ENCODE measurements at places on chromosomes 2 and 18.

DNA sequence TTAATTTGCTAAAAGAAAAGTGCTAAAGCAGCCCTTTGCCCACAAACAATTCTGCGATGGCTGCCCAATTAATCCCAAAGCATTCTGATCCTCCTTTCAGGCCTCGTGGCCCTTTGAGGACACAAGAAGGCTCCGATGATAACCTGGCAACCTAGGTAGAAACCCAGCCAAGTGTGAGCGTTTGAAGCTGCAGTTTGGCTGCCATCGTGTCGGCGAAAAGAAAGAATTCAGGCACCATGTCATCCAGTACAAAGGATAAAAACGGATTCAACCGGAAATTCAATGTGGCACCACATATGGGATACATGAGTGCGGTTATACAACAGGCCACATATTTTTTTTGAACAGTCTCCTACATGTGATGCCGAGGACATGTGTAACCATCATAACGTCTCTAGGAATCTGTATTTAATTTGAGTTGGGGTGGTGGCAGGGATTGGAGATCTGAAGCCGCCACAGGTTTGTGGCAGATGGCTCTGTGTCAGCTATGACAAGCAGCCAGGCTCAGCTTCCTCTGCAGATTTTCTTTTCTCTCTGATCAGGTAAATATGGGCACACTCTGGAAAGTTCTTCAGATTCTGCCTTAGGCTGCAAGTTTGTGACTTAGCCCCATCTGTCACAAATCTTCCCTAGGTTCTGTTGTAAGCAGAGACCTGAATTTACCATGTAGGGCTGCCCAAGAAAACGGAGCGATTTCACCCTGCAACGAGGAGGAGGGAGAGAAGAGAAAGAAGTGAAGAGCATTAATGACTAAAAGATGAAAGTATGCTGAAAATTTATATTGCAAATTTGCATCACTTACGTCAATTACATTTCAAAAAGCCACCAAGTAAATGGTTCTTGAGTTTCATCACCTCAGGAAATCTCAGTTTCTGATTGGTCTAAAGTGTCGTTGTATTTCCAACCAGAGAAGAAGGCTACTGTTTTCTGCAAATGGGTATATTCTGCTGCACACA, 573.2 kb downstream of the ZEB2 start:
- no peak for DNase-seq

- no peak for DNase-seq
Observed at GRCh38 chr2:165544897-165545296, 75.4 kb downstream of the CSRNP3 start.

DNA sequence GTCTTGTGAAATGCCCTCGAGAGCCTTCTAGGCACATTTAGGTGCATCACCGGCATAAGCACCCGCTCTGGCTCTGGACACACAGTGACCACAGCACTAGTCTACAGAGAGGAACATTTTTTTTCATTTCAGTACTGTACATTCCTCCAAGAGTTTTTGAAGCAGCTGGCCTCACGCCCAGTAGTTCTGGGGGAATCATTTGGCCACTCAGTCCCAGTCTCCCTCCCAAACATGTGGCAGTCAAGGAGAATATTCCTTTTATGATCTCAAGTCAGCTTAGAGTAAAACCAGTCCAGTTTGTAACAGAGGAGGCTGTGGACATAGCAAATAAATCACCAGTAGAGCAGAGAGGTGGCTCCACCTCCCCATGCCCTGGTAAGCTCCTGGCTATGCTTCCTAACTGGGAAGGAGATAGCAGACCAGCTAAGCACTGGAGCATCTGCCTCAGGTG, 48.1 kb downstream of the KCNE4 start:
- DNase-seq: no peak

DNA sequence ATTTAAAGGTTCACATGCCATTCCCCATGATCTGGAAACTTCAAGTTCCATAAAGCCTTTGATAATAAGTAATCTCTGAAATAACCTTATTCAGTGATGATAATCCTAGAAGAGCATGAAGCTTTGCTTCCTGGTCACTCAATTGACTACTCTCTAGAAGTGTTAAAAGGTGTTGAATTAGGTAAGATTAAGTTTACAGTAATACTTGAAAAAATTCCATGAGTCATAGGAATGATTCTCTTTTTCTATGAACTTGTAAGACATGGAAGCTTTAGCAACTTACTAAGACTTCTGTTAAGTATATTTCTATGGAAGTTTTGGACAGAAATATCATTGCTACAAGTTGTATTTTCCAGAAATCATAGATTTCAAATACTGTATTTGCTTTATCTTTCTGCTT, 100.6 kb downstream of the MYO1B start:
- DNase-seq: no peak

- DNase-seq: no peak
Observed at GRCh38 chr2:1718339-1719220, 25.7 kb downstream of the PXDN start.

- no peak for DNase-seq
Observed at GRCh38 chr2:52264488-52264887, 1232.6 kb upstream of the NRXN1 start.

DNA sequence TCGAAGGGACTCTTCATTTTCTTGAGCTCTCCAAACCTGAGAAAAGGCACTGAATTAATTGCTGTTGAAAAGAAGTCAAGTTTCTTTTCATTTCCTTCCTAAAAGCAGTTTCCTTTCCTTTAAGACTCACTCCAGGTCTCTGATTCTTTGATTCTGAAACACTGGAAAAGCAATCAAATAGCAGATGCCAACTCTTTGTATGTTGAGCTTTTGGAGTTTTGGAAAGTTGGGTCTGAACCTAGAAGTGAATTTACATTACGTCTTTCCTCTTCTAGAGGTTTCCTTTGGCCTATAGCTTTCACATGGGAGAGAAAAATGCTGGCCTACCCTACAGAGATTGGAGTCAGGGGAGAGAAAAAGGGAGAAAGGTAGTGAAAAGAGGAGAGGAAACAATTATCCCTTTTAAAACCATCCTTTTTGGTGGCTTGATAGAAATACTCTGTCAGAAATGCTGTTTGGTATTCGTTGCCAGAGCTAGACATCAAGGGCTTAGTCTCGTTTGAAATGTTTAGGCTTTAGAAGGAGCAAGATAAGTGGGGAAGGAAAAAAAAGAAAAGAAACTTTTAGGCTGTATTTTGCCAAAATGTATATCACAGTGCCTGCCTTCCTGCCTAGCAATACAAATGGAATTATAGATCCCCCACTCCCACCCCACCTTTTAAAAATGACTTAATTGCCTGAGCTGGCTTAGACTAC, 187.7 kb downstream of the PRPF40A start:
- DNase-seq: no peak

DNA sequence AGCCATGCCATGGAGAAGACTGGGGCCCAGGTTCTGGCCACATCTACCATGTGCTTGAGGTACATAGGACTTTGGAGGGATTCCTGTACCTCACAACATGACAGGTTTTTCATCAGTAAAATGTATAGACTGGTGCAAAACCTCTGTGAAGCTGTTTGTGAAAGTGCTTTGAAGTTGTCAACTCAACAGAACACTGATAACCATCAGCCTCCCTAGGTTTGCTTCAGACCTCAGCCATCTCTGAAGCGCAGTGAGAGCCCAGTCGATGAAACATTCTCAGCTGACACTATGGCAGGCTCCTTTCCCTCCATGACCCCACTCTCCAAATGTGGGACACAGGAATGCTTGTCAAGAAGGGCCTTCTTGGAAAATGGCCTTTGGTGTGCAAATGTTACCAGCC, 38.6 kb downstream of the STK25 start:
- DNase-seq: no peak

DNA sequence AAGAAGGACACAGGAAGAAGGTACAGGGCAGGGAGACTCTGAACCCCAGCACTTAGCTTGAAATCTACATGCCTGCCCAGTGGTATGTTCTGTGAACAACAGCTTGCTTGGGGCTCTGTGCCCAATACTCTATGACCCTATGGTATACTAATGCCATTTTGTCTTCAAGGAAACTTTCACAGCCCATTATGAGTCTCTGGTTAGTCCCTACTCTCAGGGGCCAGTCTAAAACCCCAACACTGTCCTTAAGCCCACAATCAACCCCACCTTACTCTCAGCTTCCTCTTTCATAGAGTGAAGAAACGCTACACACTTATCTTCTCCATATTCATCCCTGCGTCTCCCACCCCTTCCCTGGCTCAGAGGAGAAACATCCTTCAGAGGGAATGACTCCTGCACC, 16.0 kb downstream of the NEB start:
- no peak for DNase-seq

DNA sequence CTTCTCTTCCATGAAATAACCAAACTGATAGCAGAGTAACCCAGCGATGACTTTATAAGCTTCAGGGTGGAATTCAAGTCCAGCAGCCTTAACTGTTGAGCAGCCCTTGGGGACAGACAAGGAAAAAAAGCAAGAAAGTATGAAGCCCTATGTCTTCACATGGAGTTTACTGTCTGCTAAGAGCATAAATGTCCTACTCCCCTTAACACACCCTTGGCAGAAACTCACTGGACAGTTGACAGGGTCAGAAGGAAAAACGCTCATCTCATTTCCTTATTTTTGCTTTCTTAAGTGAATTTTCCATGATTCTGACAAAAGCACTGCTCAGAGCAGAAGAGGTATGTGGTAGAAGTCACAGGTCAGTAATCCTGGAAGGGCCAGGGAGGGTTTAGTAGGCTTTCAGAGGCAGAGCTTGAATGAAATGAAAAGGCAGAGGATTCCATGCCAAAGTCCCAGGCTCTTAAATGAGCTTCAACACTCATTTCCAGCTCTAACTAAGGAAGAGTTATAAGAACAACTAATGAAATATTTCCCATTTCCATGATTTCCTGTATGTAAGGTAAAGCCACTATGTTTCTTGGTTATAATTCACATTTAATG, 683.3 kb upstream of the KLHL29 start:
- DNase-seq: no peak

- no peak for DNase-seq
Observed at GRCh38 chr2:233833345-233833744, 21.0 kb downstream of the HJURP start.

- DNase-seq: no peak
Observed at GRCh38 chr2:9030841-9031240, 27.4 kb upstream of the MBOAT2 start.

DNA sequence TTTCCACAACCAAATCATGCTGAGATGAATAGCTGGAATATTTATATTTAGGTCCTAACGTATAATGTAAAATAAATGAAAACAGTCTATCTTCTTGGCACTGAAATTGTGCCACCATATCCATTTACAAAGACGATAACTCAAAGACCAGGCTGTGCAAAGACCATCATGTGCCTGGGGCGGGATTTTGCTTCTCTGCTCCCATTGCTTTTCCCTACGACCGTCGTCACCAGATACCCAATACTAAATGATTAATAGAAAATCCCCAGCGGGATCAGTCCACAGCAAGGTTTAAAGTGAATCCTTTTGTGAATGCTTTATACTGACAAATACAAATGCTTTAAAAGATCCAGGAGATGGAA, 194.3 kb upstream of the ARL4C start:
- DNase-seq: no peak

- DNase-seq: no peak
Observed at GRCh38 chr2:95667480-95667879, 75.7 kb downstream of the TRIM43 start.

DNA sequence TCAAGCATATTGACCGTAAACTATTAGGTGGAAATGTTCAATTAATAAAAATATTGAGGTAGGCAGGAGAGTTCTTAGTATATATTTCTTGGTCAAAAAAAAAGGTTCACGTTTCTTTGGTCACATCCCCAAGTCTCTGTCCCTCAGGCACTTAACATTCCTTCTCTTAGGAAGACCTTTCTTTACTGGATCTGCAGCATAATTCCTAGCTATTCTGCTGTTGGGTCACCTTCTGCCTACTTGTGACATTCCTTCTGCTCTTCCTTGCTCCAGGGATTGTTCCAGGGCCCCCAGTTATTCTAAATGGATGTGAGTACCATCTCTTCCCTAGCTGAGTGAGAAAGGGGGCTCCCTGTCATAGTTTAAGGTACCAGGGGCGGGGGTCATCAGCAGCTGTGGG, 4.2 kb downstream of the UGP2 start:
- DNase-seq: no peak

GRCh38 chr2:40032650-40033319, 253.7 kb upstream of the THUMPD2 start:
- no peak for DNase-seq

DNA sequence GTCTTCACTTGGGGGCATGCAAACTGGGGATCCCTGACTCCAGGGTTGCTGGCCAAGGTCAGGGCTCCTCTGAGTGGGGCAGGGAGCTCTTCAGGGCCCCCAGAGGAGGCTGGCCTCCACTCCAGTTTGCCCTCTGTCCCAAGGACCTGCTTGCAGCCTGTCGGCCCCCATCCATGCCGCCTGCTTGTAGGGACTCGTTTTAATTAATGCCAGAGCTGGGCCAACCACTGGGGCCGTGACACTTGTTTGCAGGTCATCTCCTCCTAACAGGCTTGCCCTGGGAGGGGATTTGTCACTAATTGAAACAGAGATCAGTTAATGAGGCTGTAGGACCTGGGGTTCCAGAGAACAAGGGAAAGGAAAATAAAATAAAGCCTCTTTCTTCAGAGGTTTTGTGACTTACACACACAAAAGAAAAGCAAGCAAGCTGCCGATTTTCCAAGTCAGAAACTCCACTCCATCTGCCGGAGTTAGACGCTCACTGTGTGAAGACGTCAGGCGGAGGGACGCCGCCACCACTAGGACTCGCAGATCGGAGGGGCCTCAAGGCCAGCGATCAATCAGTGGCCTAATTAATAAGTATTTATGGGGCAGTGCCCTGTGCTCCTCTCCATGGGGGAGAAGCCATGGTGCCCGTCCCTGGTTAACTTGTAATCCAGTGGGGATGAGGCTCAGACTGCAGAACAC, 75.9 kb downstream of the SFXN5 start:
- no peak for DNase-seq

DNA sequence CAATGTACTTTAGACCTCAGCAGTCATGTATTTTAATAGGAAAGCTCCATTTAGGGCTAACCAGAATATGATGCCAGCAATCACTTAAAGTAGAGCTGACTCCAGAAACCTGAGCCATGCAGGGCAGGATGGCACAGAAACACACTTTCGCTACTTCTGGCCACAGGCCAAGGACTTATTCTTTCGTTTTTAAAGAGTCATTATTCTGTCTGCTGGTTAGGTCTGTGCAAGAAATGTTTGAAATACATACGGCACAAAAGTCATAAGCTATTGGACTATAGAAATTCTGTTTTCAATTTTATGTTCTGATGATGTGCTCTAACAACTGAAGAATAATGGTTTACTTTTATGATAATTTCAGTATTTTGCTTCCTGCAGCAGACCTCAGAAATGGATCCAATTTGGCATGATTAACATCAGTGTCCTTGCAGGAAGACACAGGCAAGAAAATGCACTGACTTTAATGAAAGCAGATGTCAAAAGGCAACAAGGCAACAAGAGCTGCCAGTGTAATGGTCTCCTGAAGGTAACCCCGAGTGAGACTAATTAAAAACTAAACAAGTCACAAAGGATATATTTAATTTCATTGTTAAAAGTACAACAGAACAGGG, 114.4 kb upstream of the CHRNA1 start:
- DNase-seq: no peak

- DNase-seq: no peak
Observed at GRCh38 chr18:26460449-26461091, 87.8 kb downstream of the KCTD1 start.

- DNase-seq: no peak
Observed at GRCh38 chr2:215737477-215737876, 275.9 kb downstream of the MREG start.

Measured in stimulated activated CD8-positive, alpha-beta memory T cell treated with anti-CD3 and anti-CD28 coated beads, Interleukin-4, amount 100 ng/mL, for 1 hour (primary cell).